Lung (tissue), 17 donors: ENCODE measurements at places on chromosomes 1 and 21. TPM values are rescaled to one million over a fixed set of nuclear protein-coding genes. Genes with fewer than 3 reads are reported as not detected.

GRCh38 chr1:211660718-211661222 lies 14.7 kb downstream of the NEK2 start:
- DNase-seq, result no peak

DNA sequence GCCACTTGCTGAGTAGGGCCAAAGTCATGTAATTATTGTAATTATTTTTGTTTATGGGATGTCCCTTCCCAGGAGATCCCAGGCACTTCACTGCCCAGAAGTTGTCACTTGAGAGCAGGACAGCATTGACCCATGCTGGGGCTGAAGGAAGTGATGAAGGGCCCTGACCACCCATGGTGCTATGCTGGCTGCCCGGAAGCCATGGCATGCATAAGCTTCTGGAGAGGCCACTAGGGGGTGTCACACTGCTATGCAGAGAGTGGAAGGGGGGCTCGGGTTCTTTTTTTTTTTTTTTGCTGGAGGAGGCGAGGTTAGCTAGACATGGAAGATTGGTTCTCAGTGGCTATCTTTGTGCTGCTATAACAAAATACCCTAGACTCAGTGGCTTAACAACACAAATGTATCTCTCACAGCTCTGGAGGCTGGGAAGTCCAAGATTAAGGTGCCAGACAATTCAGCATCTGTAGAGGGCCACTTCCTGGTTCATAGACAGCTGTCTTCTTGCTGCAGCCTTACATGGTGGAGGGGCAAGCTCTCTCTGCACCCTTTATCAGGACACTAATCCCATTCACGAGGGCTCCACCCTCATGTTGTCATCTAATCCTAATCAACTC lies 84.9 kb downstream of the CNIH3 start:
- DNase-seq, result no peak

GRCh38 chr1:23720256-23720995 lies 22.8 kb upstream of the ELOA start:
- no peak for DNase-seq

GRCh38 chr1:47895279-47896125 lies 101.7 kb downstream of the TRABD2B start:
- DNase-seq, result no peak

GRCh38 chr21:16500271-16500670 lies 770.5 kb downstream of the USP25 start:
- DNase-seq, result no peak

DNA sequence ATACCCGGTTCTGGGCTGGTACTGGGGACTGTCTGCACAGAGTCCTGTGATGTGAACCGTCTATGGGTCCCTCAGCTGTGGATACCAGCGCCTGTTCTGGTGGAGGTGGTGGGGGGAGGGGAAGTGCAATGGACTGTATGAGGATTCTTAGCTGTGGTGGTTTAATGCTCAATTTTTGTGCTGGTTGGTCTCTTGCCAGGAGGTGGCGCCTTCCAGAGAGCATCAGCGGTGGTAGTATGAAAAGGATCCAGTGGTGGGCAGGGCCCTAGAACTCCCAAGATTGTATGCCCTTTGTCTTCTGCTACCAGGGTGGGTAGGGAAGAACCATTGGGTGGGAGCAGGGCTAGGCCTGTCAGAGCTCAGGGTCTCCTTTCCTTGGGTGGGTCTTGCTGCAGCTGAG lies 89.4 kb upstream of the B3GALT2 start:
- no peak for DNase-seq

- DNase-seq, result no peak
These were observed 92.6 kb downstream of the NID1 start for GRCh38 chr1:235972311-235972689.

DNA sequence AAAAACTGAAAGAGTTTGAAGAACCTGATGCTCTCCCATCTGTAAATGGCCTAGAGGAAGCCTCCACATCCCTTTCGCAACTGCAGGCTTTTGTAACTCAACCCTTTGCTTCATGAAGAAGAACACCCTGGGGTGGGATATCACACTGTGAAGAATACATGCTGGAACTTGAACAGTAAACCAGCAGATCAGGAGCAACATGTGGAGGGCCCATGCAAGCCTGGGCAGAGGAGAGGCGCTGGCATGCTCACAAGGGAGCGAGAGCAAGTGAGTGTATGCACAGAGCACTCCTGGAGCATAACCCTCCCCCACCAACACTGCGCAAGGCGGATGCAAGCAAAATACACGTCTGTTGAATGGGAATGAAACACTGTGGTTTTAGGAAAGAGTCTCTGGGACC lies 24.6 kb upstream of the SPAG17 start:
- DNase-seq, result no peak

- DNase-seq, result no peak
These were observed 56.7 kb downstream of the MRPL39 start for GRCh38 chr21:25550352-25551120.

GRCh38 chr1:201228011-201228983 lies 37.7 kb downstream of the IGFN1 start:
- no peak for DNase-seq

DNA sequence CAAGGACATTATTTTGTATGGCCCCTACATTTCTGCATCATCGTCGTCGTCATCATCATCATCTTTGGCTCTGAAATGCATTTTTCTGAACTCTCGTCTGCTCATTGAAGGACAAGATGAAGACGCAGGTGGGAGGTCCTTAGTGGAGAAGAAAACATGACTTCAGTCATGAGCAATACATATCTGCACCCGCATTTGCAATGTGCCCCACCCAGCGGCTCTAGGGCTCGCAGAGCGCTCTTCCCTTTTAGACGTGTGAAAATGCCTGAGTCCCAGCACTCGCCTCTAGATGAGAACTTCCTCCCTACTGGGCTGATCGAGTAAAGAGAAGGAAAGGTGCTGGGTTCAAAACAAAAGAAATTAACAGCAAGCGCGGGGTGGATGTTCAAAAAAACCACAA lies 10.1 kb downstream of the C1orf174 start:
- no peak for DNase-seq

GRCh38 chr1:42815941-42816584 lies 859 bp upstream of the ERMAP start:
- DNase-seq, result peak; percentile 41

- DNase-seq, result no peak
These were observed 2.6 kb upstream of the PYCR2 start for GRCh38 chr1:225926551-225927113.

GRCh38 chr1:47444297-47444561 lies 6.4 kb downstream of the FOXD2 start:
- no peak for DNase-seq

DNA sequence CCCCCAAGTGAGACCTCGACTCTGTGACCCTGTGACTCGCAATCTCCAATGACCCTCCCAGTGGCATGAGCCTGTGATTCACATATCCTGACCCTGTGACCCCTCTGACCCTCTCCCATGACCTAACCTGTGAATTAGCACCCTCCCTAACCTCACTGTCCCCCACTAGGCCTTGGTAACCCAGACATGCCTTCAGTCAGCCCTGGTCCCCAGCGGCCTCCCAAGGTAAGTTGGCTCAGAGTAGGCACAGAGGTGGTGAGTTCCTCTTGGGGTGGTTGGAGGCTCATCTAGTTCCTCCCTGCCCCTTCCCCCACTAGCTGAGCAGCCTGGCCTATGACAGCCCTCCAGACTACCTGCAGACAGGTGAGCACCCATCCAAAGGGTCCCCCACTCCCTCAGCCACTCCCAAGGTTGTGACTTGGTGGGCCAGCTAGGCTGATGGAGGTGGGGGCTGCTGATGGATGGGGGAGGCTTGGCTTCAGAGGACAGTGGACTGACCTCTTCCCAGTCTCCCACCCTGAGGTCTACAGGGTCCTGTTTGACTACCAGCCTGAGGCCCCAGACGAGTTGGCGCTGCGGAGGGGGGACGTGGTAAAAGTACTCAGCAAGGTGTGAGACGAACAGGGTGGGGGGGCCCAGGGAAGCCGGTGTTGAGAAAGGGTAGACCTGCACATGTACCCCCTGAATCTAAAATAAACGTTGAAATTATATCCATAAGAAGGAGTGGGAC lies 1.6 kb downstream of the SH3D21 start:
- DNase-seq, result no peak

DNA sequence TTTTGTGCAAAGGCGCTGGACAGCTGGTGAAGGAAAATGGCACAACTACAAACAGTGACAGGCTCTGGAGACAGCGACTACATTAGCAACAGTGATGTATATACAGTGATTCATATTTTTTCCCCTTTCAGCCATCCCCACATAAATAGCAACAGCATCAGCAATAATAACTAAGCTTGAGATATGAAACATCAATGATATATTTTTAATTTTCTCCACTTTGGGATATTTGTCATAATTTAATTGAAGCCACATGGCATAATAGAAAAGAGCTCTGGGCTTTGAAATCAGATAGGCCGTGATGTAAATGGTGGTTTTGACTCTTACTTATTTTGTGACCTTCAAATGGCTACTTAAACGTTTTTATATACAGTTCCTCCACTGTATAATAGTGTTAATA lies 764.3 kb upstream of the PRMT6 start:
- no peak for DNase-seq

DNA sequence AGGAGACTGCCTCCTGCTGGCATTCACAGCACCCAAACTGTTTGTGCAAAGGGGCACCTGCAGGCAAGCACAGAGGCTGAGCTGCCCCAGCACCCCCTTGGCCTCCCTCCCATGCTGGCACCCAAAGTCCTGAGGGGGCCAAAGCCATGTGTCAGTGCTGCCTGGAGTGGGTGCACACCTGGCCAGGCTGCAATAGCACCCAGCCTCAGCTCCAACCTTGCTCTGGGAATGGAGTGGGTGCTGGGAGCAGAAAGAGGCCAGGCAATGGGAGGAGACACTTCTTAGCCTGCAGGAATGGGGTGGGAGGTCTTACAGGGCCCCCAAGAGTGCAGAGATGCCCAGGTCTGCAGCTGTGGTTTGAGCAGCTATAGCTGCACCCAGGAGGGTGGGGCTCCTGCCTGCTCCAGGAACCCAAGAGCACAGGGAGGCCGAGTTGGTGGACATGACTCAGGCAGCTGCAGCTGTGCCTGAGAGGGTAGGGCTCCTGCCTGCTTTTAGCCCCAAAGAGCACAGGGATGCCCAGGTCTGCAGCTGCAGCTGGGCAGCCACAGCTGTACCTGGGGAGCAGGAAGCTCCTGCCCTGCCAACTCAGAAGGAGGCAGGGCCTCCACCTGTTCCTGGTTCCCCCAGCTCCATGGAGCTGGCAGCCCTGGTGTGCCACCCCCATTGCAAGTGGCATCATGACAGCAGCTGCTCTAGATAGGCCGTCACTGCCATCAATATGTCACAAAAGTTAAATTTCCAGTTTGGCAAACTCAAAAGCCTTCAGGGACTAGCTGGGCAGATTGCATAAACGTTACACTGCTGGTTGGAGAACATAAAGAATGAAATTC lies 5.3 kb upstream of the CHD1L start:
- DNase-seq, result no peak

- no peak for DNase-seq
These were observed 231.1 kb downstream of the DISC1 start for GRCh38 chr1:231857609-231858135.

GRCh38 chr1:172670791-172671190 lies 11.9 kb downstream of the FASLG start:
- DNase-seq, result no peak

MTHFR gene
- 34.0 TPM for total RNA-seq

TACSTD2 gene
- total RNA-seq, result 187 TPM

GUCA2B gene
- total RNA-seq, result not detected

KLF17 gene
- total RNA-seq, result not detected
